ENCODE measurements at places on chromosomes 5 and 9.

DNA sequence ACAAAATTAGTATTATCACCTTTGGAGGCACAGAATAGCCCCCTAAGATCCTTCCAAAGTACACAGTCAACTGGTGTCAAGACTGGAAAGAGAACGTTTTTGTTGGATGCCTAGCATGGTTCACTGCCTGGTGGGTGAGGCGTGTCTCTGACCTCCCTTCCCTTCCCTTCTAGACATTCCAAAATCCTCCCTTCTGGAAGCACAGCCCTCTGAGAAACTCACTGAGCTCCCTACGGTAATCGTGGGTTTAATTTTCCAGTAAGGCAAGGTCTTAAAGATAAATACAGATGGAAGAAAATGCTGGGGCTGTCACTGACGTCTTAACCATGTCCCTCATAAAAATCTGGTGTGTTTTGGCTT, 138.8 kb downstream of the LIFR start:
- no peak for DNase-seq

DNA sequence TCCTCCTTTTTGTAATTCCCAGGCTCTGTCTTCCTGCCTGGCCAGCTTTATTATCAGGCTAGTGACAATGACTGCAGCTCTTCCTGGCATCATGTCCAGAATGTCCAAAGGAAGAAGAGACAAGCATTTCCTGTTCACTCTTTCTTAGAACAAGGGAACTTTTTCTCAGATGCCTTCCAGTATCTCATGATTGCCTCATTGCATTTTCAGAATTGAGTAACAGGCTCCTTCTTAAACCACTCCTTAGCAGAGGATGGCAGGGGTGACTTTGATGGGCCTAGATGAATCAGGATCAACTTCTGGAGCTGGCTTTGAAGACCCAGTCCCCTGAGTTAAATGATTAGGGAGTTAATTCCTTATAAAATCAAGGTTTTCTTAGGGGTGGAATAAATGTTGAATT, 92.9 kb upstream of the RASGRF2 start:
- no peak for DNase-seq

DNA sequence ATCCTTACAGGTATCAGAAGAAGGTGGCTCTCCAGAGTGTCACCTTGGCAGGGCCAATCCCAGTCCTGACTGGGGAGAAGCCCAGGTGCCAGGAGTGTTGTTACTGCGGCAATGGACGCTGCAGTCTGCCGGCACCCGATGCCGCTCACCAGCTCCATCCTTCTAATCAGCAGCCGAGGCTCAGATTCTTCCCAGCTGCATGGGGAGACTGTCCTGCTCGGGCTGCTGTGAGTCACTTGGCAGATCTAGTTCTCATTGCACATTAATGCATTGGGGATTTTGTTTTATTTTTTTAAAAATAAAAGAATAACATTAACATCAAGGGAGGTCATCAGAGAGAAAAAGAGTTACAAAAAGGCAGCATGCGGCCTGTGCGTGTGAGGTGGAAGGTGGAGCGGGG, 115.8 kb downstream of the MTX3 start:
- no peak for DNase-seq

DNA sequence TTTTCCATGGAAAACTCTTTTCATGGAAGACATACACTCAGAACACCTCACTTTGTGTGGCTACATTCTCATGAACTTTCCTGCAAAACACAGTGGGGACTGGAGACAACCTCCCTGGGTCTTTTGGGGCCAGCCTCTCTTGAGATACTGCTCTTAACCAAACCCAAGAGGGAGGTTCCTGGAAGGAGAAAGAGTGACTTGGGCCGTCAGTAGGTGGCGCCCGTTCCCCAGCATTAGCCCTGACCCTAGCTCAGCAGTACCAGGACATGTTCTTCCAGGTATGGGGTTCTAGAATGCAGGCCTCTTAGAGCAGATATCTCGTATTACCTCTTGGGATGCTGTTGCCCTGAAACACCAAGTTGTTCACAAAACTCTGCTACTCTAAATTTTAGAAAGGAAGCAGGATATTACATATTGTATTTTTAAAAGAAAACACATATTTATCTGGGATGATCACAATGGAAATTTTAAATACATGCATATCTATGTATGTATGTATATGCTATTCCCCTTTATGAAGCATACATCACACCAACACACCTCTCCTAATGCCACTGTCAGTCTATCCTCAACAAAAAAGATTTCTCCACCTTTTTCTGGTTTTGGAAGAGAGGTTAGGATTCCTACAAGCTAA, 15.8 kb upstream of the GLIS3 start:
- DNase-seq: peak; percentile 76

- no peak for DNase-seq
Observed at GRCh38 chr9:135248111-135248510, 160.6 kb downstream of the OLFM1 start.

- no peak for DNase-seq
Observed at GRCh38 chr5:67059744-67060490, 136.7 kb downstream of the CD180 start.

DNA sequence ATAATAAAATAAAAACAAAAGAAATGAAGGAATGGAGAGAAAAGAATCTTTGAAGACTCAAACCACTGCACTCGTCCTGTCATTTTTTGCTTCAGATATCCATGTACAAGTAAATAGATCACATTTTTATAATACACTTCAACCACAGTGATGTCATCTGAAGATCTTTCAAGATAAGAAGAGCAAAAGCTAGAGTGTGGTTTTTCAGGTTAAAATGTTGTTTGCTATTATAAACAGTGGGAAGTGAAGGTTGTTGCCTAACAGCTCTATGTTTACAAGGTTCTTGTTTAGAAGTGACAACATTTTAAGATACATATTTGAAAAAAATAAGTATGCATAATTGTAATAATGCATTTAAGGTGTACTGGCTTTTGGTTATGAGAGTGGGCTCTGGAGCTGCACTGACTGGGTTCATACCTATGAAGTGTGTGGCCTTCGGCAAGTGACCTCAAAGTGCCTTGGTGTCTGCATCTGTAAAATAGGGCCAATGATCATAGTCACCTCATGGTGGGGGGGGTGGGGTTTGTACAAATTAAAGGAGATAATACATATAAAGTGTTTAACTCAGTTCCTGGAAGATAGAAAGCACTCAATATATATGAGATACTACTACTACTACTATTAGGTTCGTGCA, 45.5 kb upstream of the IL7R start:
- no peak for DNase-seq

- no peak for DNase-seq
Observed at GRCh38 chr9:113577525-113578261, 114.2 kb downstream of the RGS3 start.

GRCh38 chr9:92295240-92295790, 1.8 kb upstream of the IARS1 start:
- DNase-seq: no peak

DNA sequence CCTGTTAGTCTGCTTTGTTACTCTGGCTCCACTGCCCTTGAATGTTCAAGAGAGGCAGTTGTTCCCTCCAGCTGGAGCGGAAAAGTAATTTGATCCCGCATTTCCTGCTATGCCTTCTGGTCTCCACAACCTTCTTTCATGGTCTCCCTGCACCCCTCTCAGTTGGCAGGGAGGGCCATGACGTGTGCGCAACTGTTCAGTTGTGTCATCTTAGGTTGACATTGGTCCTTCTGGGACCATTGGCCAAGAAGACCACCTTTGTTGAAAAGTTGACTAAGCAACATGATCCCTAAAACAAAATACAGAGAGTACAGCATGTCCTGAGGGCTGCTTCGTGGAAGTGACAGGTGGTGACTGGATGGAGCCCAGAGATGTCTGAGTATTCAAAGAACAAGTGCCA, 192.5 kb upstream of the TUT7 start:
- no peak for DNase-seq

DNA sequence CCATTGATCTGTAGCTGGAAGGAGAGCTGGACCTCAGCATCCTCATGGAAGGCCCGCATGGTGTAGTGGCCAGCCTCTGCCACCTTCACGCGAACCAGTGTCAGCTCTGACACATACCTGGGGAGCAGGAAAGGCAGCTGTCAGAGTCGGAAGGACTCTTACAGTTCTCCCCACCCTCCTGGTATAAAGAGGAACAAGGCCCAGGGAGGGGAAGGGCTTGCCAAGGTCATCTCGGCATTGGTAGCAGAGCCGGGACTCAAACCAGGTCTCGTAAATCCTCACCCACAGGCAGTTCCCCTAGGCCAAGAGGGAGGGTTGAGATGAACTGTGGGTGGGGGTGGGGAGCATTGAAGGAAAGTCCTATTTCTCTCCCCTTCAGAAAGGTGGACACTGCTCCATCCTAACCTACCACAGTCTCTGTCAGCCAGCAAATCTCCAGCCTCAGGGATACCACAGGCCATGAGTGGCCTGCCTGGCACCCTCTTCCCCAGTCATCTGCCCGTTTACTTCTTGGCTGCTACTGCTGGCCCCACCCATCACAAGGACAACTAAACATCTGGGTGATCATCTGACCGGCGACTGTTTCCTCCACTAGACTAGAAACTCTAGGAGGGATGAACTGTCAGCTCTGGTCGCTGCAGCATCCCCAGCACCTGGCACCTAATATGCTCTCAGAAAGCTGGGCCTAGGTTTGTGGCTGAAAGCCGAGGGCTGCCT, 23.5 kb downstream of the PDGFRB start:
- no peak for DNase-seq

GRCh38 chr5:94374336-94374735, 244.1 kb downstream of the KIAA0825 start:
- no peak for DNase-seq

DNA sequence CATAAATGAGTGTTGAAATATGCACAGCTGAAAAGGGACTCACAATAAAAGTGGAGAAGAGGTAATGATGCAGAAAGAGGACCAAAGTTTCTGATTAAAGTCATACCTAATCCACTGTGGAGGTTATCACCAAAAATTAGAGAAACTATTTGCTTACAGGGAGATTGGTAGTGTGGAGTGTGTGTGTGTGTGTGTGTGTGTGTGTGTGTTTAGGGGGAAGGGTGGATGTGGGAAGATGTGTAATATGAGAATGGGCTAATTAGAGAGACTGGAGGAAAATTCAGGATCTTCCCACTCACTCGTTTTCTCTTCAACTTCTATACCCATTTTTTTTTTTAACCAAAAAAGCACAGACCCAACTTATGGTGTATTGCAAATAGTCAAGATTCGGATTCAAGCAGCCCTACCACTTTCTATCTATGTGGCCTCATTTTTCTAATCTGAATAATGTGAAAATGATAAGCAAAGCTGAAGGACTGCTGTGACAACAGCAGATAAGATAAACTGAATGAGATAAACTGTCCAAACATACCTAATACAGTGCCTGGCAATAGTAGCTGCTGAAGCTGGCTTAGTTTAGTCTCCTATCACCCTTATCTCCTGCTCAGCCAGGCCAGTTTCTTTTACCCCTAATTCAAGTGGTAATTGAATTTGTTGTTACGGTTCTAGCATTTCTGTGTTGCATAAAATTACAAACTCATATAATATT, 501.1 kb downstream of the KDM4C start:
- DNase-seq: no peak

- DNase-seq: no peak
Observed at GRCh38 chr5:143001764-143002351, 231.7 kb downstream of the ARHGAP26 start.

- DNase-seq: no peak
Observed at GRCh38 chr5:43179836-43180235, 12.2 kb upstream of the NIM1K start.

DNA sequence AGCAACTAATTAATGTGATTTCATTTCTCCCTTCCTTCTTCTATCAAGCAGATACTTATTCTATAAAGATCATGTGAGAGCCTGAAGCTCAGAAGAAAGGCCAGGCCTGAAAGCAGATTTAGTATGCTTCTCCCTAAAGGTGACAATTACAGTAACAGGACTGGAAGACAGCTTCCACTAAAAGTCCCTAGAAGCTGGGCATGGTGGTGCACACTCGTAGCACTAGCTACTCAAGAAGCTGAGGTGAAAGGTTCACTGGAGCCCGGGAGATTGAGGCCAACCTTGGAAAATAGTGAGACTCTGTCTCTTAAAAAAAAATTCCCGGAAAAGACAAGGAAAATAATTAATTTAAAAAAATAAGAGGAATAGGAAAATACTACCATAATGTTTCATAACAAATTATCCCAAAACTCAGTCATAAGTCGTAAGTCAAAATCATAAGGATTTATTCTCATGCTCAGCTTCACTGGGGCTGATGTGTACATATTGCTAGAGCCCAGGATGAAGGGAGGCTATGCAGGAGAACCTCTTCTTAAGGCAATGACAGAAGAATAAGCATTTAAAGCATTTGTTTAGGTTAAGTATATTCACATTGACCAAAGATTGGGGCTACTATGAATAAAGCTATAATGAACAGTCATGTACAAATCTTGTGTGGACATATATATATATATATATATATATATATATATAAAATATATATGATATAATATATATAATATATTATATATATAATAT, 210.8 kb upstream of the SMARCA2 start:
- DNase-seq: no peak

DNA sequence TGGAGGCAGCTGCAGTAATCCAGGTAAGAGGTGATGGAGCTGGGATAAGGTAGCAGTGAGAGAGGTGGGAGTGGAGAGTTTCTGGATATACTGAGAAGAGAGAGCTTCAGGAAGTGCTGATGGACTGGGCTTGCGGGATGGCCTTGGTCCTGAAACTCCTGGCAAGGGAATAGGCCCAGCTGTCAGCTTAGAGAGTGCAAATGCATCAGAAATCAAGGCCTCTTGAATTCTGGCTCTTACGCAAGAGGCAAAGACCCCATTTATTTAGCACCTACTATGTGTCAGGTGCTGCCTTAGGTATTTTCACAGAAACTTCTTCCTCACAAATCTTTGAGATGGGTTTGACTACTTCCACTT, 227.2 kb upstream of the MAP3K1 start:
- DNase-seq: no peak

DNA sequence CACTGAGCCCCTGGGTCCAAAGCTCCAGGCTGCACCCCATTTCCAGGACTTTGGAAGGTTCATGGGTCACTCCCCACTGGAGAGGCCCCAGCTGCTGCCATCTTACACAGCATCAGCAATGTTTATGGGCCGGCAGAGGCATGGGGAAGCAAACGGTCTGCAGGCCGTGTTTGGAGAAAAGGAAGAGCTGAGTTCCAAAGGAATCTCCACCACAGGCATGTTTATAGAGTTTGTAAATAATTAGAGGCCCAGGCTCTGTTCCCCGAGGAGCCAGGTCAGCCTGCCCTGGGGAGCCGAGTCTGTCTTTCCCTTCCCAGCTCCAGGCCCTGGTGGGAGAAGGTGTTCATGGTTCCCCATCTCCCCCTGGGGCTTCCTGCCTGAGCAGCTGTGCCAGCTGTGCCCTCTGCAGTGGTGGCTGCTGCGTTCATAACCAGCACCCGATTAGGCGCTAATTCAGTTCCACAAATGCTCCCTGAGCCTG, 64.8 kb downstream of the COL27A1 start:
- DNase-seq: no peak

DNA sequence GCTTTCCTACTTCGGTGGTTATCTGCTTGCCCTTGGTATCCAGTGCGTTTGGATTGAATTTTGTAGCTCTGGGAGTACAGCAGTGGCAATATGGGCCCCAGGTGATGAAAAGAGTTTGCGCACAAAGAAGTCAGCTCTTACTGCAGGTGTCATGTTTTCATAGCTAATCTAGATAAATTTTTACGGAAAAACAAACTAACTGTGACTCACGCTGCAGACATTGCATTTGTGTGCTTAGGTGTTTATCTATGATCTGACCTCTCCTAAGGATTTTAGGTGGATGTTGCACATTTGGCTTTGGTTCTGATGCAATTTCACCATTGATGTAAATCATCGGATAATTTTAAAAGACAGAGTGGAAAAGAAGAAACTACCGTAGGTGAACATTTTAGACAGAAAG, 92.1 kb downstream of the VCAN start:
- DNase-seq: no peak

All from GM20000 (cell line).